Naive B cell (primary cell): ENCODE measurements at places on chromosomes 1 and 21.

GRCh38 chr21:32055305-32055704 lies 182.5 kb downstream of the HUNK start:
- no peak overlapping the region for H3K27ac ChIP-seq
- no peak overlapping the region for H3K4me3 ChIP-seq
- peaks cover 20% of the 10 kb centered on the region for H3K36me3 ChIP-seq
- no peaks in the 10 kb centered on the region for H3K27me3 ChIP-seq
- DNase-seq, result no peak

GRCh38 chr1:43587594-43587993 lies 56.9 kb downstream of the PTPRF start:
- no peak overlapping the region for H3K27ac ChIP-seq
- no peaks in the 10 kb centered on the region for H3K4me1 ChIP-seq
- no peaks in the 10 kb centered on the region for H3K36me3 ChIP-seq
- no peak for DNase-seq
- no peak overlapping the region for H3K4me3 ChIP-seq

DNA sequence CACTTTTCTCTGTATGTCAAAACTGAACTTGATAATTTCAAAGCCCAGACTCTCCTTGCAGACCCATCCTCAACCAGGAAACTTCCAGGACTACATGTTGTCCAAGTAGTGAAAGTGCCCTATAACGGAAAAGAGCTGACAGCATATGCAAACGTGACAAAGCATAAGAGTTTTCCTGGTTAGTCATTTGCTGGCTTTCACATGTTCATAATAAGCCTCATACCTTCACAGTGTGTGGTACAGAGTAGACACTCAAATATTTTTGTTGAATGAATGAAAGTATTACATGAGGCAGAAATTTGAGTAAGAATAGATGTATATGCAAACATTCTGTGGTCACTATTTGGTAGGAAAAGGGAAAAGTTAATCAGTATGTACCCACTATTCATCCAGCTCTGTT lies 473.3 kb downstream of the MRPL39 start:
- no peak for DNase-seq
- H3K4me3 ChIP-seq, result no peak overlapping the region
- no peak overlapping the region for H3K27ac ChIP-seq
- peaks cover 3% of the 10 kb centered on the region for H3K4me1 ChIP-seq
- no peaks in the 10 kb centered on the region for H3K36me3 ChIP-seq

DNA sequence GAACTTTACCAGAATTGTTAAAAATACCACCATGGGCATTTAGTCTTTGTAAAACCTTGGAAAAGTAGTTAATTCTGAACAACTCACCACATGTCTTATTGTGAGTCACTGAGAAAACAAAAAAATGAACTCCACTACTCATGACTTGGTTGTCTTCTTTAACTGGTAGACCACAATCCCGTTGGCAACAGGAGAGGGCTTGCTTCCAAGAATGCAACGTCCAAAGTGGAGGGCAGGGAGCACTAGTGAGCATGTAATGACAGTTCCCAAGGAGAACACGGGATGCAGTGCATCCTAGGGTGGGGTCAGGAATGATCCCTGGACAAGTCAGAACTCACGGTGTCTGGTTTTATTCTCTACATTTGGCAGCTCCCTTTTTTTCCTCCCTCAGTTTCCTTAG lies 15.2 kb upstream of the HMCN1 start:
- no peak for DNase-seq
- H3K36me3 ChIP-seq, result peaks cover 4% of the 10 kb centered on the region
- peaks cover 21% of the 10 kb centered on the region for H3K27me3 ChIP-seq
- H3K4me3 ChIP-seq, result no peak overlapping the region

DNA sequence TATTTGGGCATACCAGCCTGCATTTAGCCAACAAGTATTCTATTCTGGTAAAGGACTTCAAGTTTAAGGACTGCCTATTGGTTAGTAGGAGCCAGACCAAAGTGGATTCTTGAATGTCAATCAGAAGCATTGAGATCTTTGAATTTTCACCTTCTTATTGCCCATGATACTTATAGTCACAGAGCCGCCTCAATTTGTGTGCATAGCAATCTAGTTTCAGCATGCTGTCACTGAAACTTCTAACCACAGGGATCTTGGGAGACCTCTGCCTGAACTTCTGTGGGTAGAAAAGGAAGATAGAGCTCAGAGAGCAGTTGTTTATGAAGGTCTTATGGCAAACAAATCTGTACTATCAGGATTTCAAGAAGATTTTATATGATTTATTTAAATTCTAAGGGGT lies 501.4 kb upstream of the USP24 start:
- H3K4me3 ChIP-seq, result no peak overlapping the region
- no peak overlapping the region for H3K27ac ChIP-seq
- no peaks in the 10 kb centered on the region for H3K4me1 ChIP-seq
- peaks cover 9% of the 10 kb centered on the region for H3K27me3 ChIP-seq
